ENCODE measurements at places on chromosomes 5 and 9.

GRCh38 chr9:73080110-73080694, 71.5 kb upstream of the ANXA1 start:
- no peak for DNase-seq

- DNase-seq = no peak
These were observed 242.1 kb upstream of the NUDT12 start for GRCh38 chr5:103804711-103805110.

DNA sequence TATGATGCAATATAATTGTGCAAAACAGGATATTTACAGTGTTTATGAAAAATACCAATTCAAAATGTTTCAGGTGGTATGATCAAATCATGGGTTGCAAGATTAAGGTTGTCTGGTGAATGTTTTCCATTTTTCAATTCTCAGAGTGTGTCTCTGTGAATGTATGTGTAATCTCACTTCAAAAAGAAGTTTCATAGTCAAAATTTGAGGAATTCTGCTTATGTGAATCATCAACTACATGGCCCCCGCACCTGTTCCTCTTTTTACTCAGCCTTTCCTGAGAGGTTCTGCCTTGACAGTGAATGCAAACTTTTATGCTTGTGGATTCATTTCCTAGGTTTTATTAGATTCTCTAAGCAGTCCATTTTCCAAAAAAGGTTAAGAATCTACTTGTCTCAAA, 32.1 kb downstream of the KCTD16 start:
- DNase-seq = no peak

DNA sequence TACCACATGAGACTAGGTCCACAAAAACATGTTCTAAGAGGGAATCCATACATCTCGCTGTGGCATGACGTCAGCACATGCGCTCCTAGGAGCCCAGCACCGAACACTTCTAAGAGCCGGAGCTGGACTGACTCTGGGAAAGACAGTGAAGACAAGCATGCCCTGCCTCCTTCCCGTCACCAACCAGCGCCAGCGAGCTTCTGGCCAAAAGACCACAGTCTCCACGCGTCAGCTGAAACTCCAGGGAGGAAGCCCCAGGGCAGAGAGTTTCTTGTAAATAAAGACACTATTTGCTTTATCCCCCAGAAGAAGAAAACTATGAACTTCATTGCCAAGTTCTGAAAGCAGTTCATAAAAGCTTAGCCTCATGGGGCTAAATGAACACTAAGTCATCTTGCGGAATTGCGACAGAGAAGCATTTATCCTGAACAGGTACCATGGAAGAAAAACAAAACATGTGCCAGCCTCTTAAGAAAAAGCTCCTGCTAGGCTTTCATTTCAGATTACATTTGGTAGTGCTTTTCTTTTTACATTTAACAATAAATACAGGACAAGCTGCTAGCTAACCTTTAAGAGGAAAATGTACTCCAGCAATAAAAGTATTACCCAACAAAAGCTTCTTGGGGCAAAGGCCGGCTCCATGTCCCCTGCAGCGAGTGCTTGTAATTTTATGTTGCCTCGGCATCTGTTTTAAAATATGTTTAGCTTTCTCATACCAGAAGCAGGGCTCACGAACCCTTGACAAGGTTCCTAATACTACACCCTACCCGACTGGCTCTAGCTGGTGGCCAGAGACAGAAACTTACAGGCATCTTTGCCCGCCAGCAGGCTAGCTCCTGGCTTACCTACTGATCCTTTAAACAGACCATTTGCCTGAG, 96.5 kb downstream of the PRRT1B start:
- no peak for DNase-seq

- no peak for DNase-seq
These were observed 55.6 kb downstream of the PTPDC1 start for GRCh38 chr9:94139672-94140417.

GRCh38 chr5:107459605-107460004, 211.1 kb downstream of the EFNA5 start:
- no peak for DNase-seq
